Suppressor macrophage (primary cell): ENCODE measurements at places on chromosomes 11 and 22.

DNA sequence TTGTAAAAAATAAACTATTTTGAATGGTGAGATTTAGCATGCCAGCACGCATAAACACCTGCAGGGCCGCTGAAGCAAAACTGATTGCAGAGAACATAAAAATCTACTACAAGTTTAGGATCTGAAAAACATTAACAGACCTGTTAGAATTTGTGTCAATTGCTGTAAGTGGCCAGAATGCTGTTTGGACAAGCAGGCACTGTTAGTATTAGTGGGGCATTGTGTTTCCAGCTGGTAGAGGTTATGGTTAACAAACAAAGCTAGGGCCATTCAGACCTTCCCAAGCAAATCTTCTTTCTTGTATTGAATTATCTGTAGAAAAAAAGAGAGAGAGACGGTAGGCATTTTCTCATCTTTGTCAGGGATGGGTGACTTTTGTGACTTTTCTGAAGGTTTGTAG, 57.6 kb upstream of the OLFML1 start:
- no peak for DNase-seq

DNA sequence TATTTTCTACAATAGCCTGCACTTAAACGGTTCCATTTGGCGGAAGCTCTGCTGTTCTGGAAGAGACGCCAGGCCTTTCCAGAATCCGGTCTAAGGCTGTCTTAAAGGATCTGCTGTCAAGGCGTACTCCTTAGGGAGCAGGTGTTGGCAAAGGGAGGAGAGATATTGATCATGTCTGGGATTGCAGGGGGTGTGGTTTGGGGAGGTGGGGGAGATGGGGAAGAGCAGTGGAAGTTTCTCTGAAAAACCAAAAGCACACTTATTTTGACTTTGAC, 22.5 kb upstream of the WNT11 start:
- DNase-seq: no peak

GRCh38 chr11:20760811-20761210, 91.4 kb downstream of the NELL1 start:
- DNase-seq: no peak

DNA sequence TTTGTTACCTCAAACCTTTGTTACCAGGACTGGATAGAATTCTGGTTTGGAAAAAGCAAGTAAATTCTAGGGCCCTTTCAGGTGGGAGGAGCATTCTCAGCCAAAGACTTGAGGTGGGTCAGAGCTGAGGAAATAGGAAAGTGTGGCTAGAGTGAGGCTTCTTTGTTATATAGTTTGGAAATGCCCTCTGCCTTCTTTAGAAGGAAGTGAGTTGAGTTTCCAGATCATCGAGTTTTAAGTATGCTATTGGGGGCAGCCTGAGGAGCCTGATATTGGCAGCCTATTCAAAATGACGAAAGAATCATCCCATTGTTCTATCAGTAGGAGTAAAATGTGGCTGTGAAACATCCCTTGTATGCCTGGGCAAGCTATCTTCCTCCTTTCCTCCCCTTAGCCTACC, 134.1 kb downstream of the ARHGAP42 start:
- DNase-seq: no peak
